Caco-2 (cell line): ENCODE measurements at places on chromosomes 16 and 17. TPM values are rescaled to one million over a fixed set of nuclear protein-coding genes. Genes with fewer than 3 reads are reported as not detected.

The CD300H gene
- total RNA-seq: not detected in 2 replicates

DNA sequence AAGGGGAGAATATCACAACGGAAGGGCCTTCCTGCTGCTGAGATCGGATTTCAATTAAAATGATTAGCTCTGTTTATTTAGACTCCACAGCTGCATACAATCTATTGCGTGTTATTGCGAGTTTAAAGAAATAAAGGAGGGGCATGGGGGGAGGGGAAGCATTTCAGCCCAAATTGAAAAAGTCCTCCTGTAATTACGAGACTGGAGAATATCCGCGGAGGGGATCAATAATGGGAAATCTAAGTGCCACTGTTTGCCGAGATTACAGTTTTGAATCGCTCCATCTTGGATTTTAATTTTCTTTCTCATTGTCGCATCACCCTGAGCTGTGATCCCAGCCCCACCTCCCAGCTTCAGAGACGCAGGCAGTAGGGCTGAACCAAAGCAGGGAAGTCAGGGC is 15.7 kb upstream of the RPL38 start:
- H3K27me3 ChIP-seq: no peaks in the 10 kb centered on the region
- no peak overlapping the region for H3K27ac ChIP-seq
- no peak for DNase-seq
- no peak overlapping the region for H3K4me3 ChIP-seq

The SOST gene
- total RNA-seq: not detected in 2 replicates

The TBC1D3I gene
- total RNA-seq: 0.50 and 1.00 TPM in 2 replicates

DNA sequence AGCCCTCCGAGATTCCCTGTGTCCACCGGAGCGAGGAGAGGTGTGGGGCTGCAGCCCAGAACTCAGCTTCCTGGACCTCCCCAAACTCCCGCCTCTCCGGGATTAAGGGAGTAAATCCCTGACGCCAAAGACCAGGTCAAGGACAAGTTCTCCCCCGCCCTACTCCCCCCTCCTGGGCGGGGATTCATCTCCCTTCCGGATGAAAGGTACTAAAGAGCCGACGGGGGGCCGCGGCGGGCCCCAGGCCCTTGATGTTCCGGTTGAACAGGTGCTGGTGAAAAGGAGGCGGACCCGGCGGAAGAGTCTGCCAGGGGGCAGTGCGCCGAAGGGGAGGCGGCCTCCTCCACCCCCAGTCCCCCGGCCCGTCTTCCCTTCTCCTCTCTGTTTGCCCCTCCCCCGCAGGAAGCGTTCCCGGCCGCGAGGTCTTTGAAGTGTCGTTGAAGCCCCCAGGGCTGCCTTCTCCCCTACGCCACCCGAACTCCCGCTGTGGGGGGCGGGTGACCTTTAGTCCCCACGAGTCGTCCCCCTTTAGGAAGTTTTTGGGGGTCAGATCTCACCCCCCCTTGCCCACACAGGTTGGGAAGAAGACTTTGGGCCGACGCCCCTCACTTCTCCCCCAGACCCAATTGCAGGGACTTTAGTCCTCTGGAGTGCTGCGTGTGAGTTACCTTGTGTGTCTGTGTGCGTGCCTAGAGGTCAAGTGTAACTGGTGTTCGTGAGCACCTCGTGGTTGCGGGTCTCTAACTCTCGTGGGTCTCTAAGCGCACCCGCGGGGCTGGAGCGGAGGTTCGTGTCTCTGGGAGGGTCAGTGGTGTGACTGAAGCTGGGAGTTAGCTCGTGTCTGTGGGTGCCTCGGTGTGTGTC is 1.1 kb upstream of the MLLT6 start:
- H3K4me1 ChIP-seq: peaks cover 37% of the 10 kb centered on the region
- H3K27ac ChIP-seq: peak overlapping the region; percentile 81
- peak; percentile 97 for DNase-seq
- H3K4me3 ChIP-seq: peak overlapping the region; percentile 71
- H3K36me3 ChIP-seq: peaks cover 2% of the 10 kb centered on the region
